ENCODE measurements at places on chromosomes 3 and 15. TPM values are rescaled to one million over a fixed set of nuclear protein-coding genes. Genes with fewer than 3 reads are reported as not detected.
A peak's percentile ranks its signal among the peaks of the same experiment; 100 is the strongest.

The IL17RD gene
- total RNA-seq = 34.2 TPM

The FSTL1 gene
- total RNA-seq = 309 TPM

The FETUB gene
- total RNA-seq = not detected

The GABRR3 gene
- not detected for total RNA-seq

The MINDY4B gene
- total RNA-seq = not detected

The CCDC80 gene
- 32.1 TPM for total RNA-seq

GRCh38 chr3:162742159-162742717, 1245.6 kb downstream of the OTOL1 start:
- DNase-seq = no peak
- H3K27me3 ChIP-seq = no peaks in the 10 kb centered on the region
- no peak overlapping the region for H3K27ac ChIP-seq
- no peaks in the 10 kb centered on the region for H3K4me1 ChIP-seq

DNA sequence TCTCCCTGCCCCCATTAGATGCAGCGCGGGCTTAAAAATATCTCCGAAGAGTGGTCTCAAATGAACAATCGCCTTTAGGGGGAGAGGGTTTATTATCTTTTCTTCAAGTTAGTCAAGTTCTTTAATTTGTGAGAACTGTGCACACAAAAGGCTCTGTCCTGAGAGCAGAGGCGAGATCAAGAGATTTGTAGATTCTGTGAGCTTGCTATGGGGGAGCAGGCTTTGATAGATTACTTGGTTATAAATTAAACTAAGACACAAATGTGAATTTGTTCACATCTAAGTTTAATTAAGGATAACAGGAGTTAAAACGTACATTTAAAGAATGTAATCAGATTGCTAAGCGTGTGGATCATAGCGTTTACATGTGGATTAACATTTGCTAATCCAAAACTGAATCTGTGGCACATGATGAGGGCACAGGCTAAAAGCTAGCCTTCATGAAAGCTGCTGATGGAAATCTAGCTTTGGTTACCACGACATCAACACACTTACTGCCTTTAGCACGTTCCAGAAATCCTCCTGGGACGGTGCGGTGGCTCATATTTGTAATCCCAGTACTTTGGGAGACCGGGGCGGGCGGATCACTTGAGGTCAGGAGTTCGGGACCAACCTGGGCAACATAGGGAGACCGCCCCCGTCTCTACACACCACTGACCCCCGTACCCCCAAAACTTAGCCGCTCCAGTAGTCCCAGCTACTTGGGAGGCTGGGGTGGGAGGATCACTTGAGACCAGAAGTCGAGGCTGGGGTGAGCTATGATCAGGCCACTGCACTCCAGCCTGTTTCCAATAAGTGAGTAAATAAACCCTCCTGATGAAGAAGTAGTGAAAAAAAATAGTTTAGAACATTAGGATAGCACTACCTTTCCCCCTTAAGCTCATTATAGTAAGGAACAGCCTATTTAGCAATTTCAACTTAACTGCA, 1.0 kb upstream of the PRTG start:
- peak overlapping the region; percentile 87 for H3K4me3 ChIP-seq
- no peaks in the 10 kb centered on the region for H3K36me3 ChIP-seq
- H3K27me3 ChIP-seq = peaks cover 72% of the 10 kb centered on the region
- peaks cover 12% of the 10 kb centered on the region for H3K4me1 ChIP-seq

GRCh38 chr3:39641274-39641673, 168.1 kb upstream of the MYRIP start:
- no peak overlapping the region for H3K4me3 ChIP-seq
- H3K27ac ChIP-seq = no peak overlapping the region
- no peaks in the 10 kb centered on the region for H3K27me3 ChIP-seq
- no peak for DNase-seq
- no peaks in the 10 kb centered on the region for H3K36me3 ChIP-seq

GRCh38 chr3:128232376-128233178, 79.3 kb downstream of the EEFSEC start:
- no peak for DNase-seq
- H3K27ac ChIP-seq = no peak overlapping the region
- no peaks in the 10 kb centered on the region for H3K36me3 ChIP-seq
- no peaks in the 10 kb centered on the region for H3K27me3 ChIP-seq
- H3K4me3 ChIP-seq = no peak overlapping the region

DNA sequence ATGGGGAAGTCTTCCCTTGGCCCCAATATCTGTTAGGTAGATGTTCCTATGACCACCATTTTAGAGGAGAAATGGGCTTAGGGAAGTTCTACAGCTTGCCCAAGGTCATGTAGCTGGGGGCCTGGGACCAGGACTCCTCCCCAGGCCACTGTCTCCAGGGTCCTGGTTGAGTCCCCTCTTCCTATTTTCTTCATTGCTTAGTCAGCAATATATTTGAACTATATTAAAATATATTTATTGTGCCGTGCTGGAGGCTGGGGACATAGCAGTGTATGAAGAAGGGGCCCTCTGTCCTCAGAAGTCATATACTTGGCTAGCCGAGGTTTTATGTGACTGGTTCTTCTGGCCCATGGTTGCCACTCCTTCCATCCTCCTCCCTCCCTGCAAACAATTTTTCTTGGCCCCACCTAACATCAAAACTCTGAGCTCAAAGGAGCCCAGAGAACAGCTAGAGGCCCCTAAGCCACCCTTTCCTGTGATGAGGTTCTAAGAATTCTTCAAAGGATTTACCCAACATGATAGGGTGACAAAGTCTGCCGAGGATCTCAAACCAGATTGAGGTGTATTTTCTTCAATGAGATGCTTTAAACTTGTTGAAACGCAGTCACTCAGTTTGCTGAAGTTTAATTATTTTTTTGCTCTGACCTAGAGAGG, 121.2 kb upstream of the RASGRP1 start:
- peaks cover 4% of the 10 kb centered on the region for H3K4me1 ChIP-seq
- no peaks in the 10 kb centered on the region for H3K36me3 ChIP-seq
- DNase-seq = no peak

GRCh38 chr3:3578718-3579117, 220.5 kb upstream of the LRRN1 start:
- peaks cover 6% of the 10 kb centered on the region for H3K27me3 ChIP-seq
- DNase-seq = no peak
- H3K4me1 ChIP-seq = no peaks in the 10 kb centered on the region
- H3K27ac ChIP-seq = no peak overlapping the region

DNA sequence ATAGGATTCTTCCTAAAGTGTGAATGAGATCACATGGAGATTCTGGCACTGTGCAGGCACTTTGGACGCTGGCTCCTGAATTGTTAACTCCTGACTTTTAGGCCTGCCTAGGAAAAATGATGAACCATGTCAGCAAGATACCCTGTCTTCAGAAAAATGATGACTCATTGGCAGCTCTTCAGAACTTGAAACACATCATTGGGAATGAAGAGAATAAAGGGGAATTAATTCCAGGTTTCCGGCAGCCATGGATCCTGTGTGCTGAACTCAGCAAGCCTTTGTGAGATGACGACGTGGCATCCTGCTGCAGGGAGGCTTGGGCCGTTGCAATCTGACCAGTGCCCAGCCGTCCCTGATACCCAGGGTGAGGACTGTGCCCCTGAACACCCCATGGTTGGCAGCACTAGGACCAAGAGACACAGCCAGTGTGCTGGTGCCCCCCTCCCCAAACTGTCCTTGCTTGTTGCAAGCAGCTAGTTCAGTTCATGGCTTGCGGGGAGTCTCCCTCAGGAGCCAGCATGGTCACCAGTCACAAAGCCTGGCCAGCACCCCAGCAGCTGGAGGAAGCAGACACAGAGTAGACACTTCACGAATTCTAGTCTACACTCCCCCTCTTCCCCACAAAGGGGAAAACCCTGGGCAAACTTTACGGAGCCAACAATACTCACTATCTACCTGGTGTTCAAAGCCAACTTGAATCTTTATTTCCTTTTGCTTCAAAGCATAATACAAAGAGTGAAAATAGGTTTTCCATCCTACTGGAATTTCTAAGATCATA, 7.8 kb upstream of the LIPC start:
- DNase-seq = no peak
- no peak overlapping the region for H3K27ac ChIP-seq

GRCh38 chr3:195900436-195901355, 7.7 kb downstream of the TNK2 start:
- H3K27ac ChIP-seq = no peak overlapping the region
- no peak for DNase-seq
- peaks cover 5% of the 10 kb centered on the region for H3K4me1 ChIP-seq
- no peaks in the 10 kb centered on the region for H3K27me3 ChIP-seq
- peaks cover 2% of the 10 kb centered on the region for H3K36me3 ChIP-seq

- H3K4me3 ChIP-seq = peak overlapping the region; percentile 93
- peaks cover 50% of the 10 kb centered on the region for H3K36me3 ChIP-seq
- no peaks in the 10 kb centered on the region for H3K27me3 ChIP-seq
- no peaks in the 10 kb centered on the region for H3K4me1 ChIP-seq
These were observed 3.2 kb downstream of the CNBP start for GRCh38 chr3:129180461-129180860.

DNA sequence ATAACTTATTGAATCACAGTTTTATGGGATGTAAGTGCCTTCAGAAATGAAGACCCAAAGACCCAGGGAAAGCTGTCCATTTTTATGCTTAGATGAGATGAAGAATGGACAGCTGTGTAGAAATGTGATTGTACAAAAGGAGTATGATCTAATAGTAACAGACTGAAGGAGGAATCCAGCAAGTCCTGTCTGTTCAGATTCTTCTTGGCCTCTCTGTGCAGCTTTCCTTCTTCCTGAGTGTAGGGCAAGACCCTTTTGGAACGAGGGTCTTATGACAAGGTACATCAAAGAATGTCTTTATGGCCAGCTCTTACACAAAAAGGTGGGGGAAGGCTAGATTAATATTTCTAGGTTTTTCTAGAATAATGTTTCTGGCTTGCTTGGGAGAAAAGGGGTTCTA, 1.4 kb upstream of the KIF23 start:
- no peak overlapping the region for H3K27ac ChIP-seq
- H3K4me1 ChIP-seq = no peaks in the 10 kb centered on the region
- no peak for DNase-seq
- peaks cover 17% of the 10 kb centered on the region for H3K36me3 ChIP-seq
- no peak overlapping the region for H3K4me3 ChIP-seq

- peaks cover 2% of the 10 kb centered on the region for H3K4me1 ChIP-seq
- DNase-seq = no peak
- H3K36me3 ChIP-seq = no peaks in the 10 kb centered on the region
- H3K27me3 ChIP-seq = no peaks in the 10 kb centered on the region
- no peak overlapping the region for H3K4me3 ChIP-seq
- H3K27ac ChIP-seq = no peak overlapping the region
These were observed 57.2 kb upstream of the RAD18 start for GRCh38 chr3:9020426-9020825.

DNA sequence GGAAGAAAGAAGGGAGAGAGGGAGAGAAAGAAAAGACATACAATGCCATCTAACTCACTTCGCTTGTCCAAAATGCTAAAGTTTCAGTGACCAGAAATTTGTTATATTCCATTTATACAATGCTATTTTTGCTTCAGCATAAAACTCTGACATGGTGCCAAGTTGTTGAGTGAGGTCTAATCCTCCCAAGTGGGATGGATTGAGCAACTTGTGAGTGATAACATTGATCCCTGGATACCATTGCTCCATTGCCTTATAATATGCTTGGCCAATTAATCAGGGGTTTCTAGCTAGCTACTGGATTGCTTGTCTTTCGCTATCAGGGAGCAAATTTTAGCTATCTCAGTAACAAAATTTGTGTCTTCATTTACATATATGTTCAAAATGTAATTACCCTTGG, 615.6 kb upstream of the DPPA4 start:
- H3K4me3 ChIP-seq = no peak overlapping the region
- H3K36me3 ChIP-seq = no peaks in the 10 kb centered on the region
- DNase-seq = no peak
- no peaks in the 10 kb centered on the region for H3K27me3 ChIP-seq
- no peaks in the 10 kb centered on the region for H3K4me1 ChIP-seq

DNA sequence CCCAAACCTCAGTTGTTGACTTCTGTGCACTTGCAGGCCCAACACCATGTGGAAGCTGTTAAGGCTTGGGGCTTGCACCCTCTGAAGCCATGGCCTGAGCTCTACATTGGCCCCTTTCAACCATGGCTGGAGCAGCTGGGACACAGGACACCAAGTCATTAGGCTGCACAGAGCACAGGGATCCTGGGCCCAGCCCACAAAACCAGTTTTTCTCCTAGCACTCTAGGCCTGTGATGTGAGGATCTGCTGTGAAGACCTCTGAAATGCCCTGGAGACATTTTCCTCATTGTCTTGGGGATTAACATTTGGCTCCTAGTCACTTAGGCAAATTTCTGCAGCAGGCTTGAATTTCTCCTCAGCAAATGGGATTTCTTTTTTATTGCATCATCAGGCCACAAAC, 1255.7 kb downstream of the ZPLD1 start:
- H3K4me1 ChIP-seq = no peaks in the 10 kb centered on the region
- H3K27me3 ChIP-seq = no peaks in the 10 kb centered on the region
- DNase-seq = peak; percentile 45
- H3K36me3 ChIP-seq = no peaks in the 10 kb centered on the region
- H3K4me3 ChIP-seq = no peak overlapping the region
- H3K27ac ChIP-seq = no peak overlapping the region

DNA sequence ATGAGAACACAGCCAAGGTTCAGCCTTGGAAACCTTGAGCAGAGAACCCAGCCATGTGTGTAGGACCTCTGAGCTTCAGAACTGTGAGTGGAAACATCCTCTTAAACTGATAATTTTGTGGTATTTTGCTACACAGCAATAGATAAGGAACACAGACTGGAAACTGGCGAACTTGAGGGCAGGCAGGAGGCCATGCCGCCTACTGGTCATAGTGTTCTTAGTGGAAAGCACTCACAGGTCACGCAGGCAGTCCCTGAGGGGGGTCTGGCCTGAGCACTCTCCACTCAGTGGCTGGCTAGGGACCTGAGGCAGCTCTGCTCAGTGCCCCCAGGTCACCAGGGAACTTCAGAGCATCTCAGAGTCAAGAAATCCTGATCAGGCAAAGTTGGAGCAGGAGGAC, 9.7 kb upstream of the XIRP1 start:
- H3K27me3 ChIP-seq = no peaks in the 10 kb centered on the region
- H3K4me1 ChIP-seq = no peaks in the 10 kb centered on the region
- no peak for DNase-seq

DNA sequence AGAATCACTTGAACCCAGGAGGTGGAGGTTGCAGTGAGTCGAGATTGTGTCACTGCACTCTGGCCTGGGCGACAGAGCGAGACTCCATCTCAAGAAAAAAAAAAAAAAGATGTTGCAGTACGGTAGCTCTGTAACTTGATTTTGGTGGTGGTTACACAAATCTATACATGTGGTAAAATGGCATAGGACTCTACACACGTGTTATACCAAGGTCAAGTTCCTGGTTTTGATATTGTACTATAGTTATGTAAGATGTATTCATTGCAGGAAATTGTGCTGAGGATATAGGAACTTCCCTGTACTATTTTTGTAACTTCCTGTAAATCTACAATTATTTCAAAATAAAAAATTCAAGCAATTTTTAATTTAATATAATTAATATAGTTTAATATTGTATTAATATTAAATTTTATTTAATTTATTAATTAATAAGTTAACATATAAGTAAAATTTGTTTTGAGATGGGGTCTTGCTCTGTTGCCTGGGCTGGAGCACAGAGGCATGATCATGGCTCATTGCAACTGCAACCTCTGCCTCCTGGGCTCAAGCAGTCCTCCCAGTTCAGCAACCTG, 9.9 kb downstream of the MYD88 start:
- no peaks in the 10 kb centered on the region for H3K4me1 ChIP-seq
- DNase-seq = no peak
- no peak overlapping the region for H3K27ac ChIP-seq
- no peaks in the 10 kb centered on the region for H3K36me3 ChIP-seq
- H3K27me3 ChIP-seq = no peaks in the 10 kb centered on the region

- peak overlapping the region; percentile 93 for H3K27ac ChIP-seq
- no peak overlapping the region for H3K4me3 ChIP-seq
- DNase-seq = no peak
- no peaks in the 10 kb centered on the region for H3K27me3 ChIP-seq
- no peaks in the 10 kb centered on the region for H3K4me1 ChIP-seq
These were observed 93.1 kb downstream of the FRMD5 start for GRCh38 chr15:44101944-44102343.

All from endodermal cell (in vitro differentiated cells).